ENCODE measurements at places on chromosomes 2 and 18.
A peak's percentile ranks its signal among the peaks of the same experiment; 100 is the strongest.

GRCh38 chr18:48922801-48923730 is 27.7 kb downstream of the SMAD7 start:
- DNase-seq: no peak

DNA sequence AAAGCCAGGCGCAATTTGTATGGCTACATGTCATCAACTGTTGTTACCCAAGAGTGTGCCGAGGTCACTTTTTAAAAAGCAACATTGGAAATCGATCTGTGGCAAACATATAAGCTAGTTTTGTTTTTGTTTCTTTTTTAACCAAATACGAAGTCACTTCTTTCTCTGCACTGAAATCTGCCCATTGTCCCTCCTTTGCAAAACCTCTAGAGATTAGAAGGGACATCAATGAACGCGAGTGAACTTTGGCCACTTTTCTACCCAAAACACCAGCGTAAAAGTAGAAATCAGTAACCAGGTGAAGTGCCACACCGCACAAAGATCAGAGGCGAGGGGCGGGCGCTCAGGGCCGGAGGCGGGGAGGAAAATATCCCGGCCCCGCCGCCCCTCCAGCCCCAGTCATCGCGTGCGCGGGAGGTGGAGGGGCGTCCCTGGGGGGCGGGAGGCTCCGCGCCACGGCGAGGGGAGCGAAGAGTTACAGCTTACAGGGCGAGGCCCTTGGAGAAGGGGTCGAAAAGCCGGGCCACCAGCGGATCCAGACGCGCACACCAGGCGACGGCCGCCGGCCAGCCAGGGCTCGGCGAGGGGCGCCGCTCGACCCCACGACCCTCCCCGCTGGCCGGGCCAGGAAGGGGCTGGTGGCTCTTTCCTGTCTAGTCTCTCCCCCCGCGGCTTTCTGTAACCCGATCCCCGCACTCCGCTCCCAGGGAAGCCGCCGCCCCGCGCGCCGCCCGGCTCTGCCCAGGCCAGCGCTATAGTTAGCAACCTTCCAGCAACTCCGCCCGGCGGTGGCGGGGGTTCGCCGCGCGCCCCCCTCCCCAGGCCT is 993 bp downstream of the RBMS1 start:
- DNase-seq: peak; percentile 44

DNA sequence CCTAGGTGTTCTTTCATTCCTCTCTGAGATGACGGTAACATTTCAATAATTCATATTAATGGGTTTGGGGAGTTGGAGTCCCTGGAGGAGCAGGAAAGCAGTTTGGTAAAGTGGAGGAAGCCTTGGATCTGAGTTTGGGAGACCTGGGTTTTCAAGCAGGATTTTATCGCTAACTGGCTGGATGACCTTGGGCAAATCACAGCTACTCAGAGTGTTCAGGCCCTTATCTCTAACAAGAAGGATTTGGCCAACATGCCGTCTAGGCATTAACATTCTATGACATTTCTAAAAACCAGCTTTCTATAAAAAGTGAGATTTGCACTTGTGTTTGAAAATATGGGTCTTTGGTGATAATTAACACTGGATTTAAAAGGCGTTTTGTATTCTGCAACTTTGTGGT is 59.7 kb upstream of the MEX3C start:
- no peak for DNase-seq

DNA sequence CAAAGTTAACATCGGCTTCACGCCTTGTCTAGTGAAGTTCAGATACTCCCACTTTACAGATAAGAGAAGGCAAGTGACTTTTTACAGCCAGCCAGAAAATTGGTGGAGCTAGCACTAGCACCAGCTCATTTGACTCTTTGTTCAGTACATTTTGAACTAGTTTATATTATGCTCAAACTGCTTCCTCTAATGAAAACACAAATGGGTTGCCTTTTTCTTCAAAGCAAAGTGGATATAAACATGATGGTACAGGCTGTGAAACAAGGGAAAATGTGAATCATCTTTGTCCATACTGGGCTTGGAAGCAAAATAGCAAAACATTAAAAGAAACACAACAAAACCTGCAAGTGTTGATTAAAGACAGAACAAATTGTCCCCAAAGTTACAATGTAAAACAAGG is 99.6 kb upstream of the LHCGR start:
- DNase-seq: no peak

GRCh38 chr18:34120294-34120693 is 104.4 kb downstream of the NOL4 start:
- DNase-seq: no peak

DNA sequence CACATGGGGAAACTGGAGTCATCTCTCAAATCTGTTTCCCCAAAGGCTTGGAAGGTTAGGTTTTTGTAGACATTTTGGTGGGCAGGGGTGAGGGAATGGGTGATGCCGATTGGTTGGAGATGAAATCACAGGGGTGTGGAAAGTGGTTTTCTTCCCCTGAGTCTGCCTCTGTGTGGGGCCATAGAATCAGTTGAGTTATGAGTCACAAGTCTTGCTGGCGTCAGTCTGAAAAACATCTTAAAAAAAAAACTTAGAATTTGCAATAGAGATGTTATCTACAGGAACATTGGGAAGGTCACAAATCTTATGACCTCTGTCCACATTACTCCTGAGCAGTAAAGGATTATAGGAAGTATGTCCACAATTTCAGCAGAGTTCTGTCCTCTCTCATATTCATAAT is 314.6 kb downstream of the CNTNAP5 start:
- DNase-seq: no peak

DNA sequence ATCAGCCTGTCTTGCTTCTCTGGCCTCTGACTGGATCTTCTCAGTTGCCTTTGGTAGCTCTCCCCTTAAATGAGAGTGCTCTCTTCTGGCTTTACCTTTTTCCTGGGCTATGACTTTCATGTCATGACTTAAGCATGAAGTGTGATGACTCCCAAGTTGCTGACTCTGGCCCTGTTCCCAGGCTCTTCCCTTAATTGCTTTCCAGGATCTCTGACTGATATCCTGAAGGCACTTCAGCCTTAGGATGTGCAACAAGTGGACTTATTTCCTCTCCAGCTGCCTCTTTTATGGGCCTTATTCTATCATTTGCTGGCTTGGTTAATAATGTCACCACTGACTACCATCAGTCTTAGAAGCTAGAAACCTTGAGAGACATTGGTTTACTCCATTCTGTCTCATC is 17.4 kb downstream of the SEMA4F start:
- DNase-seq: no peak

- no peak for DNase-seq
These were observed 716 bp upstream of the SLC39A10 start for GRCh38 chr2:195656161-195656858.

DNA sequence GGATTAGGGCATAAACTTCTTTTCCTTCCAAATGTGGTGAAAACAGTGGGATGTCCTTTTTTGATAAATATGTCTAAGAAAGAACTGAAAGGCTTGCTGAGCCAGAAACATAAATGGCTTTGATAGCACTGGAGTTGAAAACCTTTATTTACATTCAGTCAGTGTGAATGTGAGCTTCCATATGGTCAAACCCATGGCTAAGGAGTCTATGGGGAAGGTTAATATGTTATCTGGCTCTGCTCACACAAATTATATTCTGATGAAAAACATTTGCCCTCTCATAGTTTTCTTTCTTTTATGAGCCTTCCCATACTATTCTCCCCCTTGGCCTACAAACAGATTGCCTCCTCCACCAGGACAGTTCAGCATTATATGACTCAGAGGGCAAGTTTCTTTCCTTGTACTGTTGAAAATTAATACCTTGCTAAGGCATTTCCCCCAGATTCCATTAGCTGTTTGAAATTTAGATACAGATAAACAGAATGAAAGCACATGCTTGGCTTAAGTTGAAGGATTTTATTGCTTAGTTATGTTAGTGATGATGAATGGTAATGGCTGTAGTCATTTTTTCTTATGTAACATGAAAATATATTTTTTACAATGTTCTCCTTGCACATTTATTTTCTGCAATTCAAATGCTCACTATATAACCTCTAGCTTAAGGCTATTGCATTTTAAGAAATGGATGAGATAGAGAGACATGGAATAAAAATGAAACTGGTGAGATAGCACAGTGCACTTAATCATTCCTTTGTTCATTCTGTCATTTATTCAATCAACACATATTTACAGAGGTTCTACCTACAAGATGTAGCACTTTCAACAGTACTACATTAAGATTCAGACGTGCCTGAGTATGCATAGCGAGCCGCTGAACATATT is 544.1 kb downstream of the LRRTM4 start:
- no peak for DNase-seq

DNA sequence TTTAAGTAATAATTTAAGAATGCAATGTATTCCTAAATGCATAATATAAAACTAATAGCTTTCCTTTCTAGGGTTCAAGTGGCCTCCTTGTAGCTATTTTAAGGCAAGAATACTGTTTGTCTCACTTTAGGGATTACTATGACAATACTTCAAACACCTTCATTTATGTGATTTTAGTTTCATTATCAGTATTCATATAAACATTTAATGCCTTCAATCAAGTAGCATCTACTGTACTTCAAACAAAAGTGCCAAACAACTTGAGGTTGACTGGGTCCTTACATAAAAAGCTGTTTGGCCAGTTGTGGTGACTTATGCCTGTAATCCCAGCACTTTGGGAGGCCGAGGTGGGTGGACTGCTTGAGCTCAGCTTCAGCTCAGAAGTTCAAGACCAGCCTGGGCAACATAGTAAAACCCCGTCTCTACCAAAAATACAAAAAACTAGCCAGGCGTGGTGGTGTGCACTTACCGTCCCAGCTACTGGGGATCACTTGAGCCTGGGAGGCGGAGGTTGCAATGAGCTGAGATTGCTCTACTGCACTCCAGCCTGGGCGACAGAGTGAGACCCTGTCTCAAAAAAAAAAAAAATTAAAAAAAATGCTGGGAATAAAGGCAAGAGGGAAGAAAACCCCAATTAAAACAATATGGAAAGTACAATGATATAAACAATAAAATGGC is 9.3 kb downstream of the MEX3C start:
- DNase-seq: no peak

- no peak for DNase-seq
These were observed 74.8 kb upstream of the FRZB start for GRCh38 chr2:182941121-182941722.

DNA sequence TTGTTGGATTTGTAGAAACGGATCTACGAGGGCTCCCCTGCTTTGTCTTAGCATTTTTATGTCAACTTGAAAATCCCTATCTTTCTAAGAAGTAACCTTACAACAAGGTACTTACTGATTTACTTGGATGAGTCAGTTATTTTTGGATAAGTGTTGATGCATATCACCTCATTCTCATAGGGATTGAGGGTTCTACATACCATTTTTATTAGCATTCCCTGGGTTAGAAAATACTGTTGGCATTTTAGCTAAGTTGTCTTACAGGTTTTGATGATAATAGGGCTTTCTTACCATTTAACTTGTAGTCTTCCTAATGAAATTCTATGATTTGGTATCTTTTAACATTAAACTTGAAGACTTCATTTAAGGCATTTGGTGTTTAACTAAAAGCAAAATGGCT is 125.2 kb downstream of the UBE2E3 start:
- DNase-seq: no peak

- DNase-seq: peak; percentile 57
These were observed 51.4 kb upstream of the MRPL33 start for GRCh38 chr2:27720004-27720551.

- DNase-seq: peak; percentile 11
These were observed 5.8 kb upstream of the MRPL33 start for GRCh38 chr2:27765621-27766286.

GRCh38 chr2:182522972-182523473 is 96.2 kb upstream of the PDE1A start:
- DNase-seq: no peak

DNA sequence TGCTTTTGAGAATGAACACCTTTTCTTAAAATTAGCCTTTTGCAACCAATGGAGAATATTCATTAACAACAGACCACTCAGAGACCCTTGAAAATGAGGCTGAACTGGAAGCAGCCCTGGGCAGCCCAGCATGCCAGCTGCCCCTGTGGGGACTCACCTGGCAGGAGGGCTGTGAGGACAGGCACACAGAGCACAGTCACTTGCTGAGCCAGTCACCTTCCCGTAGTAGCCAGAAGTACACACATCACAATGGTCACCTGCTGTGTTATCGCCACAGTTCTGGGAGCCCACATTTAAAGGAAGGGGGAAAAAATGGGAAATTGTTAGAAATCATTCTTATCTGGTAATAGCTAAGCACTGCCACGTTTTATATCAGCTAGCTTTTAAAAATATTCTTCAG is 115.5 kb downstream of the LAMA1 start:
- no peak for DNase-seq

DNA sequence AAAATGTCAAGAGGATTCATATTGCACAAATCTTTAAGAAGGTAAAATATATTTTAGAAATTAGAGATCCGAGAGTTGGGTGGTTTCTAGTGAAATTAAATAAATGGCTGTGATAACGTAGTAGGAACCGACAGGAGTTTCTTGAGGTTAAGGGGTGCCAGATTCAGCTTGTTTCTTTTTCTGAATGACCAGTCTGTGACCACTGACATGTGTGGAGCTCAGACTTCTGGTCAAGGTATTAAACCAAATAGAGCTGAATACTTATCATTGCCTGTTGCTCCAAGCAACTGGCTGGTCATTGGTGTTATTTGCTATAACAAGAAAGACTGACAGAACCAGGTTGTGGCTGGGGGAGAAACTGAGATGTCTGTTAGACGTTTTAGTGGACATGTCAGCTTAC is 408.2 kb upstream of the HS6ST1 start:
- DNase-seq: no peak

- no peak for DNase-seq
These were observed 1.2 kb downstream of the MAL start for GRCh38 chr2:95026471-95027368.

DNA sequence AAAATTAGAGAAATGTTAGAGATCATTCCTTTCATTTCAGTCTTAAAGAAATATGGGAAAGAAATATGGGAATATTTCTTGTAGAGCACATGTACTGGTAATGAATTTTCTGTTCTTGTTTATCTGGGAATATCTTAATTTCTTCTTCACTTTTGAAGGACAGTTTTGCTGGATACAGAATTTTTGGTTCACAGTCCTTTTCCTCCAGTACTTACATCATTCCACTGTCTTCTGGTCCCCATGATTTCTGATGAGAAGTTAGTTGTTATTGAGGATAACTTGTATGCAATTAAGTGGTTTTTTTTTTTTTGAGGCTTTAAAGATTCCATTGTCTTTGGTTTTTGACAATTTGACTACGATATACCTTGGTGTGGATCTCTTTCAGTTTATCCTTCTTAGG is 11.0 kb downstream of the NEURL3 start:
- no peak for DNase-seq

- no peak for DNase-seq
These were observed 132.8 kb downstream of the THADA start for GRCh38 chr2:43462866-43463641.

GRCh38 chr2:74313497-74313896 is 29.7 kb downstream of the SLC4A5 start:
- DNase-seq: no peak

- DNase-seq: no peak
These were observed 201.7 kb downstream of the MREG start for GRCh38 chr2:215811409-215812345.

- DNase-seq: no peak
These were observed 118.3 kb downstream of the TMEM18 start for GRCh38 chr2:558879-559278.

GRCh38 chr2:27171351-27171848 is 22.6 kb downstream of the TCF23 start:
- DNase-seq: no peak

- no peak for DNase-seq
These were observed 152.1 kb downstream of the THSD7B start for GRCh38 chr2:136917411-136917881.
